Stimulated activated CD8-positive, alpha-beta memory T cell treated with anti-CD3 and anti-CD28 coated beads, Interleukin-4, amount 100 ng/mL, for 24 hours (primary cell): ENCODE measurements at places on chromosomes 12 and 14.
A peak's percentile ranks its signal among the peaks of the same experiment; 100 is the strongest.

GRCh38 chr12:6613015-6613775, 6.0 kb upstream of the CHD4 start:
- no peak for DNase-seq

GRCh38 chr14:91284146-91284790, 39.8 kb upstream of the GPR68 start:
- no peak for DNase-seq

DNA sequence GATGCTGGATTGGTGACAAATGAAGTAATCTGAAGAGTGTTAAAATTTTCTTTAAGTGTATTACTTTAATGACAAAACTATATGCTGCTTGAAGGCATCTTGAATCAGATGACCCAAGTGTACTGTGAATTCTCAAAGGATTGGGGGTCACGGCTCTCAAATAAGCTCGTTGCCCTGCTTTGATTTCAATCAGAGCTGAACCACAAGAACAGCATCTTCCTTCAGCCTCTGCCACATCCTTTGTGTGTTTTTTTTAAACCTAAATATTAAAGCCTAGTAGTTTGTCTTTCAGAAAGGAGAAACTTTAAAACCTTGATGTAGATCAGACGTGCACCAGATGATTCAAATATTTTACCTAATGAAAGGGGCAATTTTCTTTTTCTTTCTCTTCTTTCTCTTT, 11.7 kb downstream of the ELK3 start:
- DNase-seq, result no peak

DNA sequence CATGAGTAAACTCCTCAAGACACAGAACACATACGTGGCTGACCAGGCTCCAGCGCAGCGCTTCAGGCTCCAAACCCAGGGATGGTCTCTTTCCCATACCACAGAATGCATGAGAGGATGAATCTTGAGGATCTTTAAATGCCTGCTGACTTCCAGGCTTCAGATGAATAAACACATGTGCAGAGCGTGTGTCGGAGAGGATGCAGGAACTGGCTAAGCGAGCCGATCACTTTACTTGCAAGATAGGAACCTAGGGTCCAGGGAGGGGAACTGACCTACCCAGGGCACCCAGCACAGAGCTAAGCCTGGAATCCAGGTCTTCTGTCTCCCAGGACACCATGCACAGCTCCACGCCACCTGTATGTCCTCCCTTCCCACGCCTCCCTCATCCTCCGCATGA, 209.8 kb downstream of the BCL11B start:
- no peak for DNase-seq

- no peak for DNase-seq
Observed at GRCh38 chr12:124140944-124141486, 153.9 kb upstream of the RFLNA start.

DNA sequence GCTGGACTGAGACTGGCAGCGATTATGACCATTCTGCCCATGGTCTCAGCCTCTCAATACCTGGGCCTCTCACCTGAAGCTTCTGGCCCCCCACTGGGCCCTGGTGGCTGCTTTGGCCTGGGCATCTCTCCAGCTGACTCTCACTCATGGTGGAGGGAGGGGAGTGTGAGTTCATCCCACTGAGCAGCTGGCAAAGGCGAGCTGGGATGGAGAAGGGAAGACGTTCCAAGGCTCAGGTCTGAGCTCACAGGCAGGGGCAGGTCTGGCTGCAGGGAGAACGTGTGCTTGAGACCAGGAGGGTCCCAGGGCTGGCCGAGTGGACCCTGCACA, 103.5 kb downstream of the TMEM121 start:
- DNase-seq, result no peak

- no peak for DNase-seq
Observed at GRCh38 chr12:47811581-47812484, 7.9 kb downstream of the HDAC7 start.

GRCh38 chr14:65024957-65025356, 38.3 kb downstream of the FNTB start:
- DNase-seq, result no peak

DNA sequence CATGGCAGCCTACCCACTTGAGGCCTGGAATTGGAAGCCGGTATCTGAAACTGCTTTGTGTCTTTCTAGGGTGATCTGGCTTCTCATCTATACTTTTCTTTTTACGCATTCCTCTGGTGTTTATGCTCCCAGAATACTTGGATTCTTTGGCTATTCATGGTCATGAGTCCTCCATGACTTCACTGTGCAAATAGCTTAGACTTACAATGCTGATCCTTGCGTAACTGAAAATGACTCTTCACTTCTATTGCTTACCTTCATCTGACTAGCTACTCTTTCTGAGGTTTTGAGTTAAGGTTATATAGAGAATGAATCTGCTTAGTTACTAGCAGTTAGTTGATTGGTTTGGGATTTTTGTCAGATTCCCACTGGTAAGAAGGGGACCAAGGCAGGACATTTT, 121.7 kb upstream of the NOVA1 start:
- DNase-seq, result no peak

DNA sequence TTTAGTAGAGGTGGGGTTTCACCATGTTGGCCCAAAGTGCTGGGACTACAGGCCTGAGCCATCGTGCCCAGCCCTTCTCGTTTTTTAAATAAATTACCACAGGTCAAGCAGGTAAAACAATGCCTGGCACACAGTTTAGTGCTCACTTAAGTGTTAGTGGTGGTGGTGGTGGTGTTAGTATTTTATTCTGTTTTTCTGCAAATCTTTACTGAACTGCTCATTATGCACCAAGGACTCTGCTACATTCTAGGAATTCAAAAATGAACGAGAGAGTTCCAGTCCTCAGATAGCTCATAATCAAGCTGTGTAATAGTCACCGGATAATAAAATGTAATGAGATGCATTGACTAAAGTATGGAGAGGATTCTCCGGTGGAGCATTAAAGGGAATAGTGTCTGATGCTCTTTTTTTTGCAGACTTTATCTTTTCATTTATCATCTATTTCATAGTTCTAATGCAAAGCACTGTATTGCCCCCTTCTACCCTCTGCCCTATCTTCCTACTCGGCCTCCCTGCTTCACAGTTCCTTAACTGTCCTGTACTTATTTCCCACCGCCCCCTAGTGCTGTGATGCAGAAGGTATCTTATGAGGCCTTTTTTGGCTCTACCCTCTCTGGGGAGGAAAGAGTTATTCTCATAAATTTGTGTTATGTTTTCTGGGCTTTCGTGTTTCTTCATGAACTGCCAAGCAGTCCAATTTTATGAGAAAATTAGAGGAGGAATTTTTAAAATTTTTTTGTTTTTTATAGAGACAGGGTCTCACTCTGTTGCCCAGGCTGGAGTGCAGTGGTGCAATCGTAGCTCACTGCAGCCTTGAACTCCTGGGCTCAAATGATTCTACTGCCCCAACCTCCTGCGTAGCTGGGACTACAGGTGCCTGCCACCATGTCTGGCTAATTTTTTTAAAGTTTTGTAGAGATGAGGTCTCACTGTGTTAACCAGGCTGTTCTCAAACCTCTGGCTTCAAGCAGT, 1.0 kb downstream of the ITFG2 start:
- DNase-seq, result peak; percentile 28

GRCh38 chr14:99316281-99317163, 44.5 kb upstream of the BCL11B start:
- no peak for DNase-seq

GRCh38 chr12:20280515-20280914, 87.8 kb upstream of the PDE3A start:
- DNase-seq, result no peak

DNA sequence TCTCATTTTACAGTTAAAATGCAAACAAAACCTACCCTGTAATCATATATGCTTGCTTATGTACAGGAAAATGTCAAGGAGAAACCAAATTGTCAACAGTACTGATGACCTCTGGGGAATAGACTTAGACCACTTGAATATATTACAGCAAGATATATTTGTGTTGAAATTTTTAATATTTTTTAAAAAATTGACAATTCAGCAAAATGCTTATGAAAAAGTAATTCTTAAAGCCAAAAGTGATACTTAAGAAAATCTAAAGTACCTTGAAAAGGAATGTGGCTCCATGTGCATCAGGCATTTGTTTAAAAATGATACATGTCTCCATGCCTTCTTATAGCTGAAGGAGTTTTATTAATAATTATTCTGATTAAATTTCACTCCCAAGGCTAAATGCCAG, 49.2 kb downstream of the PTPN21 start:
- DNase-seq, result no peak

GRCh38 chr14:70887207-70887681, 20.0 kb upstream of the PCNX1 start:
- DNase-seq, result no peak

DNA sequence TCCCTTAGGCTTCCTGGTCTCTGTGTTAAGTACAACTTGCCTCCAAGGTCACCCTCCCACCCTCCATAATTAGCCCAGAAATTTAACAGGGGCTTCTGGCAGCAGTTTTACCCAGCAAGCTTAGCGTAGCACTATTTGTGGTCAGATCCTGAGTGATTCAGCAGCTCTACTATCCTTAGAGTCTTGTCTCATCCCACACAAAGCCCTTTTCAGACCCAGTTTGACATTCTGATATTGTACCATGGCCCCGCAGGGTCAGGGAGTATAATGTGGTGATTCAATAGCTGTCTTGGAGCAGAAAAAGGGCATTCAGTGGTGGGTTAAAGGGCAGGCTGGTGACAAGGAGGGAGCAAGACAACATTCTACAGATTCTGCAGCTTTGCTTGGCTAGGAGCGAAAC, 153.8 kb upstream of the DDHD1 start:
- no peak for DNase-seq

DNA sequence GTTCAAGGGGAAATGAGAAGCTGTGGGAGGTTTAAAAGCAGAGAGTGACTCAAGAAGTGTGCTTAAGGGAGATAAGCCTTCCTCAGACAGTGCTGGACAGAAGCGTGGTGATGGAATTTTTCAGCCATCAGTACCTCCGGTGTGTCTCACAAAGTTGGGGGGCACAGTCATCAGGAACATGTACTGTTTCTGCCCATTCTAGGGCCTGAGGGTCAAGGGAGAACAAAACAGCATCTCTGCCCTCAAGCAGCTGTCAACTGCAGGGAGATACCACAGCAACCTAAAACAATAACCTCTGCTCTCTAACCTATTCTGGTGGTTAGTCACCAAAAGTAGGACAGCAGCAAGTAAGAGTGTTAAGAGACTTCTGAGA, 2.0 kb upstream of the STON2 start:
- DNase-seq, result no peak

GRCh38 chr12:54052438-54053002, 1.1 kb upstream of the HOXC4 start:
- DNase-seq, result no peak

DNA sequence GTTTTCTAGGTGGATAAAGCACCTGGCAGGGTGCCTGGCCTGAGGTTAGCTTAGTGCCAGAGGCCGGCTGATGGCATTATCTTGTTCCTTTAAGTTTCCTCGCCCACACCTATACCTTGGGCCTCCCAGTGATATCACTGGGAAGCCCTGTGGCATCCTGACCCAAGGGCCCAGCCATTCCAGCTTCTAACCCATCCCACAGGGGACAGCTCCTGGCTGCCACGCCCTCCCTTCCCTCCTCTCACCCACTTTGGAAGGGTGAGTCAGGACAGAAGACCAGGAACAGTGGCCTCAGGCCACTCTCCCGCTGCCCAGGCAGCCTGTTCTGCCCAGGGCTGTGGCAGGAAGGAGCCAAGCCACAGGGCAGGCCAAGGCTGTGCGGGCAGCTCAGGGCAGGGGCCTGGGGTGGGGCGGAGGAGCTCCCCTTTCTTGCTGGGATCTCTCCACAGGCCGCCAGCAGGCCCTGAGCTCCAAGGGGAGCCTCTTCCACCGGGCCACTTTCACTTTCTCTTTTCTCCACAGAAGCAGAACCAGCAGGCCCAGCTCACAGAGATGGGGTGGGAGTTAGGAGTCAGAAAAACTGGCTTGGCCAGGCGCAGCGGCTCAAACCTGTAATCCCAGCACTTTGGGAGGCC, 75.1 kb downstream of the IRF2BPL start:
- DNase-seq, result peak; percentile 1

DNA sequence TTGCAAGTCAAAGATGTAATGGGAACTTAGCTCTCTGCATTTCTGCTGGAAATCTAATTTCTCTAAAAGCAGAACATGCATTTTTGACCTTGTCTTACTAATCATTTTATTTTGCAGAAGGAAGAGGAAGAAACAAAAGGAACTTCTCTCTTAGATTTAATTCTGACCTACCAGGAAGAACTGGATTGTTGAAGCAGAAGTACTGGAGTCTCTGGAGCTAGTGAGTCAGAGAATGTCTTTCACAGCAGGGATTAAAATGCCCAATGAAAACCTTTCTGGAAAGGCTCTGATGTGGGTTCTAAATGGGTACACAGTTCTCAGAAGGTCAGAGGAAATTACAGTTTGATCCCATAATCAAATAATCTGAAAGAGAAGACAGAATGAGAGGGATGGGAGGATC, 70.8 kb upstream of the GNG2 start:
- DNase-seq, result no peak
